ENCODE measurements at places on chromosomes 12 and 14.

GRCh38 chr12:27193854-27194544, 50.1 kb upstream of the STK38L start:
- DNase-seq, result no peak

GRCh38 chr14:78227248-78228077, 57.3 kb downstream of the NRXN3 start:
- no peak for DNase-seq

- no peak for DNase-seq
Measured at GRCh38 chr14:94921882-94922585, 152.1 kb upstream of the GSC start.

- DNase-seq, result no peak
Measured at GRCh38 chr14:47442211-47442610, 233.2 kb downstream of the MDGA2 start.

- no peak for DNase-seq
Measured at GRCh38 chr14:61774861-61775260, 12.6 kb downstream of the SNAPC1 start.

GRCh38 chr12:121968876-121969275, 50.5 kb downstream of the CFAP251 start:
- no peak for DNase-seq

- DNase-seq, result no peak
Measured at GRCh38 chr12:93198086-93198485, 179.6 kb upstream of the NUDT4 start.

GRCh38 chr12:623865-624372, 39.3 kb downstream of the NINJ2 start:
- DNase-seq, result no peak

DNA sequence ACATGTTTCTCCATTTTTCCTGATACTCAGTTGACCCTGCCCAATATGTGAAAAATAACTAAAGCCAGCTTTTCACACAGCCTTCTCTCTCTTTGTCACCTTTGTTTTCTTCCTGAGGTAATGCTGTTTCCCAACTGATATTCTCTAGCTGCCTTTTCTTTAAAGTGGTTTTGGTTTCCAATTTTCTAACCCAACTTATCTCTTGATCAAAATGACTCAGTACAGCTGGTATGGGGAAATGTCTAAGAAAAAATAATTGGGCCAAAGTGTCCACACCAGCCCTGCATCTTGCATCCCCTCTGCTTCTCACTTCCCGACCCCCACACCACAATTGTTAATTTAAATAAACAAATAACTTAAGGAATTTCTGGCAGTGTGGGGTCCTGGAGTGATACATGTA, 193.8 kb downstream of the SYT1 start:
- DNase-seq, result no peak

DNA sequence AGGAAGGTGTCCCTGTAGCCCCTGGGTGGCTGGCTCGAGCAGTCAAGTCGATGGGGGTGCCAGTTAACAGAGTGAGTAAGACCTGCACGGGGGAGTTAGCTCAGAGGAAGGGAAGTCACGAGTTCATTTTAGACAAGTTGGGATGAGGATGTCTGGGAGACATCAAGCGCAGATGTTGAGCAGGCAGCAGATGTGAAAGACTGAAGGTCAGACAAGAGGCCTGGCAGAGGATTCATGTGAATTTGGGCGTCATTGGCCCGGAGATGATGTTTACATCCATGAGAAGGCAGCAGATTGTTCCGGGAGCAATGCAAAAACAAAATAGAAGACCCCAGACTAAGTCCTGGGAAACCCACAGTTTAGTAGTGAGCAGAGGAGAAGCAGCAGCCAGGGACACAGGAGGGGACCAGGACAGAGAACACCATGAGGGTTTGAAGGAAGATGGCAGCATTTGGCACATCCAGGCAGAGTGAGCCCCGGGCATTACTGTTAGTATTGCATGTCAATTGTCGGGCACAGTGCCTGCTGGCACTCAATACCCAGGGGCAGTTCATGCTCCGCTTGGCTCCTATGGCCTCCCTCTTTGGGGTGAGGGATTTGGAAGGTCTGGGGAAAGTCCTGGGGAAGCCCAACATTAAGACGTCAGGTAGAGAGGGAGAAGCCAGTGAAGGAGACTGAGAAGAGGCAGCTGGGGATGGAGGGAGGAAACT, 15.1 kb downstream of the LTBP2 start:
- no peak for DNase-seq

GRCh38 chr12:28844718-28845117, 304.4 kb upstream of the FAR2 start:
- DNase-seq, result no peak

- DNase-seq, result no peak
Measured at GRCh38 chr12:7265251-7265650, 38.6 kb upstream of the ACSM4 start.

GRCh38 chr12:112000820-112001219, 12.1 kb downstream of the TMEM116 start:
- peak; percentile 31 for DNase-seq

DNA sequence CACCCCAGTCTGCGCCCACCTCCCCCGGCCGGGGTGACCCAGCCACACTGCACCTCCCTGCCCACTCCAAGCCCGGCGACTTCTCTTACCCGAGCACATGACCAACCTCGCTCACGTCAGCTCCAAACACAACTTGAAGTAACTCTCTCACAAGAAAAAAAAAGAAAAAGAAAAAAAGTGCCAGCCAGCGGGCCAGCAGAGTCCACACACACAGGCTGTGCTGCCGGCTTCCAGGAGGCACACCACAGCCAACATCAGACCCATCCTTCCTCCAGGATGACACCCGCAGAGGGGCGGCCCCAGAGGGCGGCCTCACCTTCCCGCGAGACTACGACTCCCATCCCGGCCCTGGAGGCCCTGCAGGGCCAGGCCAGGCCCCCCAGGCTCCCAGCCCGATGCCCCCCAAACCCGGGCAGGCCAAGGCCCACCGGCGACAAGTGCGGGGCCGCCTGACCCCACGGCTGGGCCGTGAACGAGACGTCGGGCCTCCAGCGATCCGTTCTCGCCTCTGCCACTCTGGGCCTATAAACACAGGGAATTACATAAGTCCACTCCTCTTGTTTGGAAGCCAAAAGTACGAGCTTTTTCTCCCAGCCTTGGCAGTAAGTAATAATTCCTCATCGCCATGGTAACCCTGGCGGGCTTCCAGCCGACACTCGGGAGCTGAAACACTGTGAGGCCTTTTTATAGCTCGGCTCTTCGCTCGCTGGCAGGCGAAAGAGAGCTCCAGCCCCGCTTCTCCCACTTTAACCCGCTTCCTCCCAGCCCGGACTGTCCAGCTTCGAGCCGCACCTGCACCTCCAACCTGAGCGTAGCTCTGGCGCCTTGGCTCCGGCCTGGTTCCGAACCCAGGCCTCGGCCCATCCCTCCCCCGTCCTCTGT, 49.1 kb downstream of the NCOR2 start:
- DNase-seq, result no peak

DNA sequence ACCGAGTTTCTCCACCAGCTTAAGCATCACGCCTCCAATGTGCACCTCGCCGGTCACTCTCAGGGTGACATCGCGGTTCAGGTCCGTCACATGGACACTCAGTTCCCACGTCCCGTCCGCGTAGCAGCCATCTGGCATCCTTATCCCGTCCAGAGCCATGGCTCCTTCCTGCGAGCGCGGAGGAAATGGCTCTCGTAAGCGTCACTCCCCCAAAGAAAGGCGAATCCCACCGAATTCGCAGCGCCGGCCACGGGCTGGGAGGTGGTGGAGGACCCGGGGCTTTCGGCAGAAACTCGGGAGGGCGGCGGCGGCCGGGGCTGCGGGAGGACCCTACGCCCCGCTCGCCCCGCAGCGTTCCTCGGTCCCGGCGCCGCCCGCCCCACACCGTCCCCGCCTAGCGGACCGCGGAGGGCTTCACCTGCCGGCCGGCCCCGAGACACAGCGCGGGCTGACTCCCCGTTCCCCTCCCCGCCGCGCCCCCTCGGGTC, 396 bp downstream of the FERMT2 start:
- DNase-seq, result peak; percentile 7

DNA sequence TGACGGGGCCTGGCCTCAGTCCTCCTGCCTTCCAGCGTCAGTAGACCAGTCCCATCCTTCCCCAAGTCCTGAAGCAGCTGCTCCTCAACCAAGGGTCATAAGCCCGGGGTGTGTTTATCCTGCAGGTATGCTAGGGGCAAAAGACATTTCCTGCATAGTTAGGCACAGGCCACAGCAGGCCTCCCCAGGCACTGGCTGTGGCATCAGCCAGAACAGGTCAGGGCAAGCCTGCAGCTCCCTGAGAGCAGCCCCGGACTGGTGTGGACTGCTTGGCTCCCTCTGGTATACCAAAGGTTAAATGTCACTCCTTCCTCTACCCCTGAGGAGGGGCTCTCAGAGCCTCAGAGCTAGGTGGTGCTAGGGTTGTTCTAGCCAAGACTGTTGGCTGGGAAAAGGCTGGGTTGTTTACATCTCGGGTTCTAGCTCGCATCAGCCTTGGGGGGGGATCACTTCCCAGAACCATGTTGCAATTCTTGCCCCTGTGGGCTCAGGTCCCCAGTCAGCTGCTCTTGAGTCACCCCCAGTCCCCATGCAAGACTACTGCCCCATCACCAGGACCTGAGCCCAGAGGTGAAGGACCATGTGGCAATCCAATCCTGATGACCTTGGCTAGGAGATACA, 2.9 kb downstream of the MMP14 start:
- DNase-seq, result no peak

DNA sequence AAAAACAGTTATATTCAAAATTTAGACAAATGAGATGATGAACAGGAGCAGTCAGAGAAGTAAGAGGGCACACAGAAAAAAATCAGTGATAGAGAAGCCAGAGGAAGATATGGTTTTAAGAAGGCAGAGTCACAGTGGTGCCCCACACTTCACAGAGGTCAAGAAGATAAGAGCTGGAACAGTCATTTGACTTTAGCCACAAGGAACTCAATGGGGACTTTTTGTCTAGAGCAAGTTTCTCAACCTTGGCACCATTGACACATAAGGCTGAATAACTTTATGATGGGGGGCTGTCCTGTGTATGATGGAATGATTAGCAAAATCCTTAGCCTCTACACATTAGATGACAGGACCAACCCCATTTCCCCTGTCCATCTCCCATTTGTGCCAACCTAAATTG, 172.8 kb upstream of the PLEKHG7 start:
- no peak for DNase-seq

GRCh38 chr12:62258941-62259630, 1.1 kb upstream of the USP15 start:
- peak; percentile 53 for DNase-seq

DNA sequence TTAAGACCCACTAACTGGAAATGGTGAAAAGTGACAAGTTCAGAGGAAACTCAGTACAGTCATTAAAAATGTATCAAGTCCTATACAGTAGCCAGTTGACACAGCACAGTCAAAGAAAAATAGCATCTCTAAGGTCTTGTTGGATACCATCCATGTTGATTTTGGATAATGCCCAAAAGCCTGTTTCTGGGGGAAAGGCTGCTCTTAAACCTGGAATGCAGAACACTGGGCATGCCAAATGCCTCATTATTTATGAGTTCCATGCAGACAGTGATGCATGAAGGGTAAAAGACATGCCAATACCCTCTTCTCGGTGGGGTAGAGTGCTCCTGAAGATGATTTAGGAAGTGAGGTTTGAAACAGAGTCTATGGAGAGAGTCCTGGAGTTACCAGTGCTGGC, 29.6 kb downstream of the KCNK13 start:
- no peak for DNase-seq

DNA sequence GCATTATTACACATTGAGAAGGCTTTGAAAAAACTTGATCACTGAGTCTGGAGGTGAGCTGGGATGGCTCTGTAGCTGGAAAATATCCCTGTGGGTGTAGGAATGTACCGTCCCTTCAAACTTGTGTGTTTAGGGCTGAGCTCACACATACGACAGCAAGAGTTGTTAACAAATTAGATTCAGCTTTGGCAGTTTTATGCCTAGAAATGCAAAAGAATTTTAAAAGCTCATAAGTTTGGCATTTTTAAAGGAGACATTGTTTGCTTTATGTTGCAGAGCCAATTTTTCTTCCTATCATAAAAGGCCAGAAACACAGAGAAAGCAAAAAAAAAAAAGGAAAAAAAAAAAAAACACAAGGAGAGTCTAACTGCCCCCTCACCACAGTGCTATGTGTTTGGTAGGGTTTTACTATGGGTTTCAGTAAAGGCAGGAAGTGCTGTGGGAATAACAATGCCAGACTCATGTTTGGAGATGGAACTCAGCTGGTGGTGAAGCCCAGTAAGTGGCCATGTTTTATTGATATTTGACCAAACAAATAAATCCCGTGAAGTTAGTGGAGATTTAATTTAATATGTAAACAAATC, 78.4 kb downstream of the DAD1 start:
- DNase-seq, result no peak

GRCh38 chr12:90979951-90980350, 24.8 kb downstream of the EPYC start:
- DNase-seq, result no peak

- no peak for DNase-seq
Measured at GRCh38 chr12:93094988-93095737, 166.1 kb upstream of the EEA1 start.

DNA sequence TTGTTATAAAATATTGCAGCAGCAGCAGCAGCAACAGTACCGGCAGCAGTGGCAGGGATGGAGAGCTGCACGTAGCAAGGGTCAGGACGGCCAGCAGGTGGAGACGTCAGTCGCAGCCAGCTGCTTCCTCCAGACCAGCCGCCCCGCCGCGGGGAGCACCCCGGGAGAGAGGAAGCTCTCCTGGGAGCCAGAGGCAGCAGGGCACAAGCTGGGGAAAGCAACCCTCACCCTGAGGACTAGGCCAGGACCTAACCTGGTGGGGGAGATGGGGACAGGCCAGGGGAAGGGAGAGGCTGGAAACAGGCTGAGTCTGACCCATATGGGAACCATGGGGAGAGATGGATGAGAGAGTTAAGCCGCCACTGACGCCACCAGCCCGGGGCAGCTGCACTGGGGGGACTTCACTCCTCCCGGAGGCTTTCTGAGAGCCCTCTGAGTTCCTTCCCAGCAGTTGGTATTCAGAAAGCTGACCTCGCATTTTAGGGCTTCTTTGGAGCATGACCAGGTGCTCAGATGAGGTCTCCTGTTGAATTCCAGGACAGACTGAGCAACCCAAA, 56.3 kb downstream of the SPTB start:
- peak; percentile 63 for DNase-seq

- DNase-seq, result no peak
Measured at GRCh38 chr12:91129662-91130362, 18.5 kb upstream of the LUM start.

- no peak for DNase-seq
Measured at GRCh38 chr12:109827080-109827479, 6.1 kb downstream of the TRPV4 start.

Data from CD4-positive, alpha-beta T cell treated with Interleukin-21 for 1 hour (primary cell).